AG04449 (cell line): ENCODE measurements at places on chromosomes 11 and 22.

DNA sequence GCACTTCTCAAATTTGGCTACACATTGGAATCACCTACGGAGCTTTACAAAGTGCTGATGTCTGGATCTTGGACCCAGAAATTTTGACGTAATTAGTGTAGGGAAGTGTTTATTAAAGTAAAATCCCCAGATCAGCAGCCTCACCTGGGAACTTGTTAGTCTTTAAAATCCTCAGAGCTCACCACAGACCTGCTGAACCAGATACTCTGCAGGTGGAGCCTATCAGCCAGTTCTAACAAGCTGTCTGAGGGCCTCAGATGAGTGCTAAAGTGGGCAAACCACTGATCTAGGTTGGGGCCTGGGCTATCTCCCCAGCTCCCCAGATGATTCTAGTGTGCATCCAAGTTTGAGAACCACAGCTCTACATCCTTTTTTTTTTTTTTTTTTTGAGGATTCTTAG lies 436.0 kb downstream of the ETS1 start:
- no peak for DNase-seq

GRCh38 chr11:117517097-117517496 lies 189.4 kb downstream of the CEP164 start:
- DNase-seq = no peak

DNA sequence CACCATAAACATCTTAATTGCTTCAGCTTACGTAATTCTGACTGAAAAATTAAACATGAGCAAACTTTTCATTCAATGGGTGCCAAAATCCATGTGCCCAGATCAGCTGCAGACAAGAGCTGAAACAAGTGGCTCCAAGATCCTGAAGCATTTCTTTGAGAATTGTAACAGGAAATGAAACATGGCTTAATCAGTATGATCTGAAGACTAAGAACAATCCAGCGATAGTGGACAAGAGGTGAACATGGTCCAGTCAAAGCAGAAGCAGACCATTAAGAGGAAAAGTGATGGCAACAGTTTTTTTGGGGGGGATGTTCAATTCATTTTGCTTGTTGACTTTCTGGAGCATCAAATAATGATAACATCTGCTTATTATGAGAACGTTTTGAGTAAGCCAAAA lies 1964.5 kb upstream of the RAG2 start:
- DNase-seq = no peak

DNA sequence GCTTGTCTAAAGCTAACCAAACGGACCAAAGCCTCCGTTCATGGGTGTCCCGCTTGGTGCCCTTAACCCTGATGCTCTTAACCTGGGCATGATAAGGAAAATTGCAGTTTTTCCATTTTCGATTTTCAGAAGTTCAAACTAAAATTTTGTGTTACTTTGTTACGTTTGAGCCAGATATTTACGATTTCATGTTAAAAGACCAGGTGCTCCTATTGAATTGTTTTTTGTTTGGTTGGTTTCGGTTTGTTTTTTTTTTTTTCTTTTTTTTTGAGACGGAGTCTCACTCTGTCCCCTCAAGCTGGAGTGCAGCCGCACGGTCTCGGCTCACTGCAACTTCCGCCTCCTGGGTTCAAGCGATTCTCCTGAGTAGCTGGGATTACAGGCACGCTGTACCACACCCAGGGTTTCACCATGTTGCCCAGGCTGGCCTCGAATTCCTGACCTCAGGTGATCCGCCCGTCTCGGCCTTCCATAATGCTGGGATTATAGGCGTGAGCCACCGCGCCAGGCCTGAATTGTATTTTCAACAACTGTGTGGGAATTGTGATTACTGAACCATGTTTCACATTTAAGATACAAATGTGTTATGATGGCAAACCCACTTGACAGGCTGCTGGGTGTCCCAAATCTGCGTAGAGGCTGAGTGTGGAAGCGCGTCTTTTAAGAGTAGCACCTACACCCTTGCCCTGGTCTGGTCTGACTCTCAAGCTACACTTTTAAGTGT lies 864 bp upstream of the USP28 start:
- no peak for DNase-seq

DNA sequence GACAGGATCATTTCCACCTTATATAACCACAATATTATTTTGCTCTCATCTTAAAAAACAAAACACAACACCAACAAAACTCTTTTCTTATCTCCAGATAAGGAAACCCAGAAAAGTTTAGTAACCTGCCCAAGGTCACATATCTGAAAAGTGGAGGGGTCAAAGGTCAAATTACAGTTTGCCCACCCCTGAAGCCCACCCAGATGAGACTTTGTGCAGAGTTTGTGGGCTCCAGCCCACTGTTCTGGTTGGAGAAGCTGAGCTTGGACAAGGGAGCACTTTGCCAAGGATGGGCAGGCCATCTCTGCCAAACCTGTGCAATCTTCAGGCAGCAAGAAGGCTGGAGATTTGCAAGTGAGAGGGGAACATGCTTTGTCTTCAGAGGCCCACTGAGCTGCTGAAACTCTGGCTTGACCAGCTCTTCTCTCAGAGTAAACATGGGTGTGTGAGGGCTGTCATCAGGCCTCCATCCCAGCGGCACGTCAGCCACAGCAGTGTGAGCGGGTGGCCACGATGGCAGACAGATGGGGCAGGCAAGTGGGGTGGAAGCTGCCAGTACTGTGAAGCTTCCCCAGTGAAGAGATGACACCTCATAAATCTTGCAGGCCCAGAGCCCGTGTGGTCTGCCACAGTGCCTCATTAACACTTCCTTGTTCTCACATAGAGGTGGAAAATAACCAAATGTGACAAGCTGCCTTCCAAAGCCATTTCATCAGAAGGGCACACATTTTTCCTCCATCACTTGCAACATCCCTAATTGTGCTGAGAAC lies 111.8 kb downstream of the CCDC81 start:
- DNase-seq = no peak

DNA sequence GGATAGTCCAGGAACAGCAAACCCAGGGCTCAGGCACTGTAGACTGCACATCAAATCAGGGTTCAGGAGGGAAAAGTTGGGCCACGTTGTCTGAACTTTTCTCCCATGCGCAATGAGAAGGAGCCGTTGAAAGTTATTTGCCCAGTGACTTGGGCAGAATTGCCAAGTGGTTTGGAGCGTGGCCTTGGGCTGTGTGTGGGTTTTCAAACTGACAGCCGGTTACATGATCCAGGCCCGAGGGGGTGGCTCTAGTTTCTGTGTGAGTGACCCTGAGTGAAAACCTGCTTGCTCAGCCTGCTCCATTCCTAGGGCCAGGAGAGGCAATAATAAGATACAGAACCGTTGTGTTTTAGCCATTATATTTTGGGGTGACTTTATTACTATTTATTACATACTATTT lies 20.3 kb downstream of the MB start:
- DNase-seq = no peak

DNA sequence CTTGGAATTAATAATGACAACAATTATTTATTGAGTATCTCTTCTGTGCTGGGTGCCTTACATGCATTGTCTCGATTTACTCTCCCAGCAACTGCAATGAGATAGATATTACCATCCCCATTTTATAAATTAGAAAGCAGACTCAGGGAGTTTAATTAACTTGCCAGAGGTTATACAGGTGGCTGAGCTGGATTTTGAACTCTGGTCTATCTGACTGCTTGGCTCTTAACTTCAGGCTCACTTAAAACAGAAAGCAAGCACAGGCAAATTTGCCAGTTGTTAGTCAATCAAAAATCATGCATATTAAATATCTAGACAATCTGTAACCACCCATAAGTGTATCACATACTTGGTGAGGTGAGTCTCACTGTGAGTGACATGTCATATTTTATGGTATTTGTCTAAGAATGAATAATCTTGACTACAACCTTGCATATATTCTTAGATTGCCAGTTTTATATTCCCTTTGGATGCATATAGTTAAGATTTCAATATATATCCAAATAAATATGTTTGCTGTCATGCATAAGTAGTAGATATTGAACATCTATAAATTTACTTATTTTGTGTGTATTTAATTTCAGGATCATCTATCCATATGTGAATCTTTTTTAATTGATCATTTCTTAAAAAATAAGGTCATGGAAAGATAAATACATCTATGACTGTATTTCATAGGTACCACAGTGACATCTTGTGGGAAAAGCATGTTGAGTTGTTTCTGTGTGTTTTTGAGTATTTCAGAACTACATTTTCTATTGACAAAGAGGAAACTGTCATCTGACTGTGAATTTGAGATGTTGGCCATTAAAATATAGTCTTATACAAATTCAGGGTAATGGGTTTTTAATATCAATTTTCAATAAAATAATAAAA lies 112.0 kb upstream of the ARHGAP42 start:
- DNase-seq = no peak

- no peak for DNase-seq
Measured at GRCh38 chr11:69010964-69011623, 2.0 kb downstream of the MRGPRF start.

GRCh38 chr22:29555065-29555644 lies 1.6 kb upstream of the THOC5 start:
- DNase-seq = no peak

- no peak for DNase-seq
Measured at GRCh38 chr11:6414874-6415328, 4.0 kb downstream of the APBB1 start.

GRCh38 chr22:26811647-26811992 lies 154.2 kb downstream of the MIAT start:
- DNase-seq = no peak

DNA sequence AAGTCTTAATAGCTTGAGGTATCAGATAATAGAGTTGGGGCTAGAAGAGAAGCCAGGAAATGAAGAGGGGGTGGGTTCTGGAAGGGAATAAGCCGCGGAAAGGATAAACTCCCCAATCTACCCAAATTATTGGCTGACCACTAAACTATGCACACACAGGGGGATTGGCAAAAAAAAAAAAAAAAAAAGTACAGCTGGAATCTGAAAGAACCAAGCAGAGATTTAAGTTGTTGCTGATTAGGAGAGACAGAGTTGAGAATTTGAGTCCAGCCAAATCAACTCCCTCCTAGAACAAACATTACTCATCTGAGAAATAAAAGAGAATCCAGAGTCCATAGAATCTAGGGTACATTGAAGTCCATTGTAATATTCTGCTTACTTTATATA lies 134.9 kb downstream of the CCDC81 start:
- DNase-seq = no peak

DNA sequence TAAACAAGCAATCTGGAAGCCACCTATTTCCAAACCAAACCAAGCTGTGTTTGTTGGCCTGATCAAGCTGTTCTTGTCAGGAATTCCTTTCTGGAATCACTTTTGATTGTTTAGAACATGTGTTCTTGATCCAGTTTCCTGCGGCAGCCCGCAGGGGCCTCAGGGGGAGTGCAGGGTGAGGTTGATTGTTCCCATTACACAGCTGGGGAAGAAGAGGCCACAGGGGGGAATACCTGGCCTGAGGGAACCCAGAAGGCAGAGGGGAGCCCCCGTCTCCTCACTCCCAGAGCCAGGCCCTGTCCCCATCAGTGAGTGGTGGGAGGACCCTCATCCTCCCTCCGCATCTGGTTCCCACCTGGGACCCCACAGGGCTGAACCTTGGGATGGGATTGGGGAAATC lies 4.2 kb downstream of the MRGPRD start:
- no peak for DNase-seq

DNA sequence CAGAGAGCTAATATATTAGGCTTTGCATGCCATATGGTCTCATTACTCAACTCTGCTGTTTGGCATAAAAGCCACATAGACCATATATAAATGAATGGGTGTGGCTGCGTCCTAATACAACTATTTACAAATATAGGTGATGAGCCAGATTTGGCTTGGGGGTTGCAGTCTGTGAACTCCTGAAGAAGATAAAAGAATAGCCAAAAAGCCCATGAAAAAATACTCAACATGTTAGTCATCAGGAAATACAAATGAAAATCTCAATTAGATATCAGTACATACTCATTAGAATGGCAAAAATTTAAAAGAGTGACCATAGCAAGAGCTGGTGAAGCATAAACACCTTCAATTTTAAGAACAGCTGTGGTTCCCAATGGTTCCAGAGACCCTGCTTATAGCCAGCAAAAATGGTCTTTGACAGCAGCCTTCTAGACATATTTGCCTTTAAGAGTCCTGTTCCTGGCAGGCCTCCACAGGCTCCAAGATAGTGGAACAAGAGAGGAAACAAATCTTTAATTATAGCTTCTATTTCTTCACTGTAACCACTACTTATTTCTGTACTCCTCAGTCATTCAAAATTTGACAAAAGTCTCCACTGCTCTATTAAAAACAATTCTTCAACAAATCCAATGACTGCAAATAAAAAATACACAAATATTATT lies 16.1 kb downstream of the C2CD3 start:
- no peak for DNase-seq

DNA sequence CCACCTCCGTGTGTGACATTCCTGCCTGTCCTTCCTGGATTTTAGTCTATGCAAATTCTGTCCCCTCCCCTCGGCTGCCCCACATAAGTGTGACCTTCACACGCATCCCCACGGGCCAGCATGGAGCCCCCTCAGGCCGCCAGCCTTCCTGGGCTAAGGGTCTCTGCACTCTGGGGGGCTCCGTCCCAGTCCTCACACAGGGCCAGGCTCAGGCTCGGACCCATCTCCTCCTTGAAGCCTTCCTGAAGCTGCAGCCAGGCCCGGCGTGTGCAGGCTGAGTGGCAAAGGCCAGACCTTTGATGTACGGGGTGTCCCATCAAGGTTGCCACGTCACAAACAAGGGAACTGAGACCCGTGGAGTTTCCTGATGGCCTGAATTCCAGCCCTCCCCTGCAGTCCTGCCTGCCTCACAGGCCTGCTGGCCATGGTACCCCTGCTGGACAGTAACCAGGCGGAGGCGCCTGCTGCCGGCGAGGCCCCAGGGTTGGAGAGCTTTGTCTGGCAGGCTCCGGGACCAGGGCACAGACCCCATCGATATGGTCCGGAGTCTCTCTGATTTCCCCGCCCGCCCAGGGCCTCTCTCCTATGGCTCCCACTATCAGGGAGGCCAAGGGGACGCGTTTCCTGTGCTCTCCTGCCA lies 791.7 kb downstream of the BRD1 start:
- no peak for DNase-seq

DNA sequence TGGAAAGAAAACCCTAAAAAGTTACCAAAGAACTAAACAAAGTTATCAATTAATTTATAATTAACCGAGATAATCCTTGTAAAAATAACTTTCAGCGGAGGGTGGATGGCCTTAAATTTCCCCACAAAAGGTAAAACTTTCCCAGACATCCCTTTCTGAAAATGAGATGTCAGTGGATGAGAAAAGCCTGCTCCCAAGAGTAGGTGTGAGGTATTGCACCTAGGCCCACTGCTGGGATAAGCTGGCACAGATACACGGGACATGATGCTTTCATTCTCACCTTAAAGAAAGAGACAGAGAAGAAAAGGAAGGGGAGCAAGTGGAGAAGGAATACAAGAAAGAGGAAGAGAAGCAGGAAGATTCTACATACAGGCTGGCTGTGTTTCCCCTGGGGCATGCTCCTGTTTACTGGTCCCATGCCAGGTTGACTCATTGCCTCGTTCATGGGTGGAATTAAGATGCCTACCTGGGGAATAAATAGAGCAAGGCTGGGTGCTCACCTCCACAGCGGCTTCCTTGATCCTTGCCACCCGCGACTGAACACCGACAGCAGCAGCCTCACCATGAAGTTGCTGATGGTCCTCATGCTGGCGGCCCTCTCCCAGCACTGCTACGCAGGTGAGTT lies at the start of gene SCGB2A2:
Gene SCGB2A2 (plus strand): TSS at position 505 of the 625 bp plus-strand sequence. CDS start 59 bp downstream, at position 564.
- no peak for DNase-seq

GRCh38 chr11:69750108-69750850 lies 24.9 kb downstream of the FGF4 start:
- no peak for DNase-seq
